ENCODE measurements at places on chromosomes 12 and 14.

- DNase-seq, result no peak
Measured at GRCh38 chr12:2562400-2562799, 232.4 kb upstream of the FKBP4 start.

- DNase-seq, result no peak
Measured at GRCh38 chr14:99930420-99931274, 134.6 kb upstream of the EVL start.

GRCh38 chr14:69355607-69356281 is 42.4 kb downstream of the ERH start:
- no peak for DNase-seq

- DNase-seq, result no peak
Measured at GRCh38 chr14:23445773-23446172, 10.3 kb upstream of the MYH7 start.

DNA sequence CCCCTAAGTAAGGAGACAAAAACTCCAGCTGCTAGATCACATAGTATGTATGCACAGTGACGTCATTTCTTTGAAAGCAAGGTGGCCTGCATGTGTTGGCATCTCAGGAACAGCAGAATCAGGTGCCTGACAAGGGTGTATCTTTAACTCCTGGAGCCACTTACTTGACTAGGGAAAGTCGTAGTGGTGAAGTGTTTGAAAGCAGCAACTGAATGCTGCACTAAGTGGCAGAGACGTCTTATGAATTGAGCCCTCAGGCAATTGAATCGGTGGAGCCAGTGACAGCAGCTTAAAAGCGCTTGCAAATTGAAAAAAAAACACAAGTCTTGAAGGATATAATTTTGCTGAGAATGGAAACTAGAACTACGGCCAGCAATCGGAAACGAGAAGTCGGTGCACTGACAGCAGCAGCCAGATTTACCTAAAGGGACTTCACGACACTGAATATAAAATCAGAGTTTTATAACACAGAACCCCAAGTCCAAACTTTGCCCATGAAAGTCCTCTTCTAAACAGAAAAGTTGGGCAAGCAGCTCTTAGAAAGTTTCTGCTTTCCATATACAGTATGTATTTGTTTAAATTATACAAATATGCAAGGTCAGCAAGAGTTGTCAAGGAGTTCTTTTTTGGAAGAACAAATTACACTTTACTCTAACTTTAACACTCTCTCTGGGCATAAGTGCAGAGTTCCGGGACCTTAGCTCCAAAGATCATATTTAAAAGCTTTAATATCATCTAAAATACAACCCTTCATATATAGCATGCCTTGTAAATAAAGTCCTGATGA is 1.1 kb downstream of the IGF1 start:
- DNase-seq, result no peak
